ENCODE measurements at places on chromosomes 11 and 22. TPM values are rescaled to one million over a fixed set of nuclear protein-coding genes. Genes with fewer than 3 reads are reported as not detected.

The MMP12 gene
- total RNA-seq, result not detected

The PRDM11 gene
- 3.4 TPM for total RNA-seq

The CHST1 gene
- 0.74 TPM for total RNA-seq

The TUBA8 gene
- 0.59 TPM for total RNA-seq

The ABCC8 gene
- total RNA-seq, result not detected

All from bronchus fibroblast of lung (primary cell).